ENCODE measurements at places on chromosomes 2 and 18.

DNA sequence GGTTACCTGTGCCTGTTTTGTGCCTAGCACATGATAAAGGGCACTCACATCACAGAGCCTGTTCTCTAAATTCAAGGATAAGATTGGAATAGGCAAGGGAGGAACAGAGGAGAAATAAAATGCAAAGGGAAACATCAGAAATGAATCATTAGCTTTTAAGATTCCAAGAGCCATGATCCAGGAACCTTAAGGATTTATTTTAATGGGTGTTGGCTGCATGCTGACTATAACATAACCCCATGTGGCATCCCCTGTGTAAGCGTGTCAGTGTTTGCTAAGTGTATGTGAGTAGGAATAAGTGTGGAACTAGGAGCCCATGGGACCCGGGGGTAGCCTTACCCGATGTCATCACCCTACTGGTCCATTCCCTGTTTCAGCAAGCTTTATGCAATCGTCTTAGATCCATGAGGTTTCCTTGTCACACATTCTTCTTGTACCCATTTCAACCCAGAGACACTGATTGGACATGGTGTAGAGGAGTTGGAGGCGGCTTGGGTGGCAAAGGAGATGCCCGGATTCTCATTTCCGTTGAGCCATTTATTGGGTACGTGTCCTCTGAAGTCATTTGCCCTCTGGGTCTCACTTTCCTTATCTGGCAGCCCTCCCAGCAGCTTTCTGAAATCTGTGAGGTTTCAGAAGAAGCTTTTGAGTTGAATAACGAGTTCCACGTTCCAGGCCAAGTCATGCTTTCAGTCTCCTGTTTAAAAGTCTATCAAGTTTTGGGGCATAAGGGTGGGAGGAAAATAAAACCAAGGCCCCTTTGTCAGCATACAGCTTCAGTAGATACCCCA is 117.0 kb downstream of the MGAT5 start:
- DNase-seq = no peak

DNA sequence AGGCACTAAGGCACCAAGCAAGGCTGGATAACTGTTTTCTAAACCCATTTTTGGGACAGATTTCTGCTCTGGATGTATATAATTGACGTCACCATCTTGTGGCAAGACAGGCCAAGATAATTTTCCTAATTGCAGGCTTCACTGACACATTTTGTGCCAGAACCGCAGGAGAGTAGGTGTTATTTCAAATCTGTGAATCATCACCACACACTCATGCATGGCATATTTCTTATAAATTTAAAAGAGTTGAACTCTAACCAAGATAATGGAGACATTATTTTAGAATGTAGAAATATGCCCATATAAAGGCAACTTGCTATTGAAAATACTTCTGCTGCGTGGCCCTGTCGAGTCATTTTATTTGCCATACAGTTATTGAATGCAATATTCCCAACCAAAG is 68.3 kb upstream of the ACYP2 start:
- DNase-seq = no peak

DNA sequence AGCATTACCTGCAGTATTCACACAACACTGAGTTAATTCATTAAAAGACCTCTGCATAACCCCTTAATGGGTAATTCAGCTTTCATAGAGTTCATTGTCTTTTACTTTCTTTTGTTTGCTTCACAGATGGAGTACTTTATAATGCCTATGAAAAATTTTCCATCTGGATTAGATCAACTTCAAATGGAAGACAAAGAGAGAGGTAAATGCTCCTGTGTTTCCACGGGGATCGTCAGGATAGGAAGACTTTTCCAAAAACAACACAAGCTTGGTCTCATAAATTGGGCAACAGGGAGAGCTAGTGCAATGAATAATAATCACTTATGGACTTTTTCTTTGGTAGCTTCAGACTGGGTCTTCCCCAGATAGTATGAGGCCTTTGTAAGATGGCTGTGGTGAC is 100.7 kb downstream of the ICOS start:
- no peak for DNase-seq

- DNase-seq = no peak
Observed at GRCh38 chr2:231781798-231782726, 980 bp upstream of the PDE6D start.

DNA sequence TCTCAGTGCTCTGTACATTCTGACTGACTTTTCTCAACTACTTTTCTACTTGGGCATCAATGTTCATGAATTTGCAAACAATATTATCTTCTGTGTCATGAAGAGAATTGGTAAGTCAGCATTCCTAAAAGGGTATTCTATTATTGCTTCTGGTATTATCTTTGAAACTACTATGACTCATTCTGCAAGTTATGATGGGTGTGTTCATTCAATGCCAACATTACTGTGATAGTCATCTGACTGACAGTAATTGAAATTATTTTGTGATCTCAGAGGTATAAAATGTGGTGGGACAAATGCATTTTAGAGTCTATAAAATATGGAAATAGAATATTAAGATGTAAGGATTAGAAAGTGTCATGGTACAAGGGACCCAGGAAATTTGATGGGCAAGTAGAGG is 736.0 kb upstream of the CELF4 start:
- no peak for DNase-seq

- DNase-seq = no peak
Observed at GRCh38 chr2:175183674-175184073, 2.2 kb upstream of the ATP5MC3 start.

DNA sequence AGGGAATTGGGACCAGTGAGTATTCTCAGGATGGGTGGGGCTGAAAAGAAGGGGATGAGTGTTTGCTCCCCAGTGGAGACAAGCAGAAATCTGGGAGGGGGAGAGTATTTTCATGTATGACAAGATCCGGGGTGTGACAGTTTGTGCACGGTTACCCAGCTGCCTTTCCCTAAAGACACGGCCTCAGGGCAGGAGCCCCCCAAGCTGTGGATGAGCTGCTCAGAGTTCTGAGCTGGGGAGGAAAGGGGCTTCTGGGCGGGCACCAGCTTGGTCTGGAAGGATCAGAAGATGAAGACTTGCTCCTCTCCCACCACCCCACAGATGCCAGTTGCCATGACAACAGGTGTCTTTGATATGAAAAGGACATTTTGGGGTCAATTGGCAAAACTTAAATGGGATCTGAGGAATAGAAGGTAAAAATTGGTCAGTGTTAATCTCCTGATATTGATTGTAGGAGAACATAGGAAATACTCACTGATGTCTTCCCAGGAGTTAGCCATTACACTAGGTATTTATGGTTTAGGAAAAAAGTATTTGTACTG is 29.2 kb downstream of the ZCCHC2 start:
- DNase-seq = no peak

- no peak for DNase-seq
Observed at GRCh38 chr2:72003124-72003523, 144.5 kb downstream of the CYP26B1 start.

- no peak for DNase-seq
Observed at GRCh38 chr2:207819839-207820784, 50.4 kb upstream of the FZD5 start.

GRCh38 chr18:23502516-23503037 is 734 bp upstream of the RMC1 start:
- no peak for DNase-seq

DNA sequence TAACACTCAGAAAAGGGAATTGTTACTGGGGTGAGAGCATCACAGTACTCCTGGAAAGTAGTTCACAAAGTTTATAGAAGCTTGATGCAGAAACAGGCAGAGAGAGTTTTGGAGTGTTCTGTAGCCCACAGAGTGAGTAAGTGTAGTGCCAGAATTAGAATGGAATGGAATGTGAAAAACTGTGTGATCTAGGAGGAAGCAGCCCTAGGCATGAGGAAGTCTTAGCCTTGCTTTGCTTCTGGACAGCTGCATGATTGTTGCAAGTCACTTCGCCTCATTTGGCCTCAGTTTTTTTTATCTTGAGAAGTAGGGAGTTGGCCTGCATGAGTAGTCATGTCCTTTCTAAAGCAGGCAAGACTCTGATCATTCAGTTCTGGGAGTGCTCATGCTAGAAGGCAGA is 10.9 kb downstream of the SERPINB12 start:
- DNase-seq = no peak

DNA sequence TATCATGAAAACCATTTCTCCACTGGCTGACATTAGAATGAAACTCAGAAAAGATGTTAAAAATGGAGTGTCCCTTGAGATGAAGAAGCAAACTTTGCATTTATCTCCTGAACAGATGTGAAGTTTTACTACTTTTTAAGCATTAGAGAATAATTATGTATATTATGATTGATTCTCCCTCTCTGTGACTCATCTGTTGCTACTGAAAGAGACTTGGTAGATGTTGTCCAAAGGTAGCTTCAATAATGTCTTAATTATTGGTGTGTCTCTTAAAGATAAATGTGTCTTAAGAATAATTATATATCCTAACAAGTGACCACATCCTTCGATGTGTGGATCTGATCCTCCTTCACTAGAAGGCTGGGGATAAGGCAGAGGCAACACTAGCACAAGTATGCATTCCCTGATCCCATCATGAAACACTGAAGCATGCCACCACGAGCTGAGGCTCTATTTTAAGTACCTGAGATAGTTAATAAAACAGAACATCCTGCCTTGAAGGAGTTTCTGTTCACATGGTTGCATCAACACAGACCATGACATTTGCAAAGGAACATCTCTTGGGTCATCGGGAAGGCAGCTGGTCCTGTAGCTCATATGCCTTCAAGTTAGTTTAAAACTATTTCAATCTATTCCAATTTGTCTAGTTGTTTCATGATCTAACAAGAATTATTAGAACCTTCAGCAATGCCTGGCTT is 15.5 kb downstream of the RND3 start:
- no peak for DNase-seq

DNA sequence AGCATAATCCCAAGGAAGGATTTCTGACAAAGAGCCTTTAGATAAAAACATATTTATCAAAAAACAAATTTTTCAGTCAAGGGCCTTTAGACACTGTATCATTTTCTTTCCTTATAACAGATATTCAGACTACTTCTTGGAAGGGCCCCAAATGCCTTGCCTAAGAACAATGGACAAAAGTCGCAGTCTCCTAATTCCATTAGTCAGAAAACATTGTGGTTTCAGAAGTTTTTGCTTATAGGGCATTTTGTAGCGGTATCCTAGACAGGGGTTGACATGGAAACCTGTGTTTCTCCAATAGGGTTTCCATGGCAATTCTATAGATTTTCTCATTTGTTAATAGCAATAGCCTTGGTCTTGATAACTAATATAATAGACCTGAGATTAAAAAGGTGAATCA is 36.7 kb upstream of the AGPS start:
- no peak for DNase-seq

DNA sequence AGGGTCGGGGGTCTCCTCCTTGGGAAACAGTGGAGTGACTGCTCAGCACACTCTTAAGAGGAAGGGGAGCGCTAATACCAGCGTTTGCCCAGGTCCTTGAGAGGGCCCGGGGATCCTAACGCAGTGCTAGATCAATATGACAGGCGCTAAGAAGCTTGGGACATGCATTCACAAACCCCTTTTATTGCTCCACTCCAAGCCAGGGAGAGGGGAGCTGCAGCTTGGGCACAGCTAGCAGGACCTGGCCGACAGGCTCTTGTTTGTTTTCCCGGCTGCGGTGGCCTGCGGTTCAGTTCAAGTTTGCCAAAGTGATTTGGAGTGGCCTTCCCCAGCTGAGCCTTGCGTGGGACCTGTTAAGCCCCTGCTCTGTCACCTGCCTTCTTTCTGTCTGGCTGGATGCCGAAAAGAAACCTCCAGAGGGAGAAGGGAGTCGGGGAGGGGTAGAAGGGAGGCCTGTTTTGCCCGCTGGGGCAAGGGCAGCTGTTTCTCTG is 152.1 kb downstream of the GLI2 start:
- no peak for DNase-seq

DNA sequence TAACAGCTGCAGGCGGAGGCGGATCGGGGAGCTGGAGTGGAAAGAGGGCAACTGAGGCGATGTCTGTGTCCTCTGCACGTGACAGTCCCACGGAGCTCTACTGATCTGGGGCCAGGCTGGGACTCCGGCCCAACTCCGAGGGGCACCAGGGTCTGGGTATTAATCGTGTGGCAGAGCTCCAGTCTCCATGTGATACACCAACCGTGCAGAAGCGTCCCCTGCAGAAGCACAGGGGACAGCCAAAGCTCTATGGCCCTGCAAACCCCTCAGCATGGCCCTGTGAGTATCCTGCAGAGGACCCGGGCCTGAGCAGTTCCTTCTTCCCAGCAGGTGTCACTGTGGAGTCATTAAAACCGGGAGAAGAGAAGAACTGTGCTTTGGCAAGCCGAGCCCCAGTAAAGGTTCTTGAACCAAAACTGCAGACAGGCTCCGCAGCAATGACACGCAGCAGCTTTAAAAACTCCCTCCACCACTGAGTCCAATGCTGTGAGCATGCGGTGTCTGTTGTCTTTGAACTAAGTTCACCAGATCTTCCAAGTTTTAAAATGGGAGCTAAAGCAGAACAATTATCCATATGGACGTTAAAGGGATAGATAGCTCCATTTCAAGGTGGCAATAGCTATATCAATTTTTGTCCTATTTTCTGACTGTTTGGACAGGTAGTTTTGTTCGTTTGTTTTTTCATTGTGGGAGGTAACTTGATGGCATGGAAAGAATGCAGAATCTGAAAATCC is 79.4 kb downstream of the TMEM182 start:
- DNase-seq = no peak

DNA sequence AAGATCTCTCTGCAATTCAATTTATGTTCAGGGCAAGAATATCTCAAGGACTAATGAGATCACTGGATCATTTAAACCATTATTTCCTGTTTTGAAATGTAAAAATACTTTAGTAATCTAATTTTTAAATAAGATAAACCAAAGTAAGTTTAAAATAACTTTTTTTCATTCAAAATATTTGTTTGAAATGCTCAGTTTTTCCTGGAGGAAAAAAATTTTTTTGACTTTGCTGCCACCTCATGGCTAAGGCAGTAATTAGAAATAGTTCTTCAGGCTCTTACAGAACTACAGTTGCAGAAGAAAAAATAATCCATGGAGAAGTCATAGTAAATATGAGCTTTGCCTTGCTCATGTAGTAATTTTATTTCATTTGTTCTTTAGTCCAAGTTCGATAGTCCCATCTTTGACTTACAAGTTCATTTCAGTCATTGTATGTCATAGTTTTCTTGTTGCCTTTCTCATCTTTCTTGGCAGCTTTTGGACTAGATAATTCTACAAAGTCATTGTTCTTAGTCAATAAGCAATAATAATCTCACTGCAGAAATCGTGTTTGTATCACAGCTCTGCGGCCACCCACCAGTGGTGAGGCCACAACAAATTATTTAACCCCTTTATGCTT is 127.4 kb downstream of the DPP4 start:
- no peak for DNase-seq

DNA sequence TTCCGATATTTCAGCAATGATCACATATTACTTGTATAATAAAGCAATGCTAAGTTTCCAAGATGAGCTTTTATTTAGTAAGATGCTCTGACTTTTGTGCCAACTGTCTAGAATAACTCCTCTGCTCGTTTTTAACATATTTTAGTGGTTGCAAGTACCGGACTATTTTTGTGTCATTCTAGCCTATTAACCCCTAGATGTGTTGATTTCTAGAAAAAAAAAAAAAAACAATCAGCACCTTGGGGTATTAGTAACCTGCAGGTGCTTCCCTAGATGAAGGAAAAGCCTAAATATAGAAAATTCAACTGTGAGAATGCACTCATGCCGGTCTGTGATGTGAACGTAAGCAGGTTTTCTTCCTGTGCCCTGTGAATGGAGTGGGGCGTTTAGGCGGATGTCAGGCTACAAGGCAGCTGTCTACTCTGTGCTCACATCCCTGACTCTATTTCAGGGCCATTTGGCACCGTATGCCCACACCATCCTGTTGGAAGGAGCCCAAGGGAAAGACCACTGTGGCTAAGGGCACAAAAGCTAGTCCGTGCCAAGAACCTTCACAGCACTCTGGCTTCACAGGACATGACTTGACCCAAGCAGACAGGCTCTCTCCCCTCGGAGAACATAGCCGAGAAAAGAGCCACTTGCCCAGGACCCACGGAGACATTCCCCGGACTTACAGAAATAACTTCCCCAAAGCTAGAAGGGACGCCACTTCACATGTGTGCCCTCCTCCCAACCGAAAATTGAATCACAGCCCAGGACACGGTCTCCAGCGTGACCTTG is 60.9 kb upstream of the AGAP1 start:
- DNase-seq = no peak

Measured in NCI-H2081 treated with DMSO at 0.1 percent for 48 hours (cell line).